ENCODE measurements at places on chromosomes 3 and 15. TPM values are rescaled to one million over a fixed set of nuclear protein-coding genes. Genes with fewer than 3 reads are reported as not detected.

CFAP100 gene
- not detected for total RNA-seq

RASSF1 gene
- 13.0 TPM for total RNA-seq

TGFBR2 gene
- total RNA-seq = 51.8 TPM

SPRED1 gene
- total RNA-seq = 4.2 TPM

ROPN1 gene
- not detected for total RNA-seq

ZNF639 gene
- 22.9 TPM for total RNA-seq

FAM81A gene
- total RNA-seq = 0.34 TPM

ATP10A gene
- 0.51 TPM for total RNA-seq

CCR9 gene
- not detected for total RNA-seq

APBA2 gene
- total RNA-seq = 0.19 TPM

DNA sequence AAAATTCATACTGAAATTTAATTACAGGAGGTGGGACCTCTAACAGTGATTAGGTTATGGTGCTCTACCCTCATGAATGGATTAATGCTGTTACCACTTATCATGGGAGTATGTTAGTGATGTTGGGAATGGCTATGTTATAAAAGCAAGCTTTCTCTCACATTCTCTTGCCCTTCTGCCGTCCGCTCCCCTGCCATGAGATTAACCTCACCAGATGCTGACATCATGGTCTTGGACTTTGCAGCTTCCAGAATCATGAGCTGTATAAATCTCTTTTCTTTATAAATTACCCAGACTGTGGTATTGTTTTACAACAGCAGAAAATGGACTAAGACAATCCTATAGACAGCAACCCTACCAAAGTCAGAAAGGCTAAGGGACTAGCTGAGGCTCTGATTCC, 884.8 kb downstream of the FHIT start:
- DNase-seq = no peak

DNA sequence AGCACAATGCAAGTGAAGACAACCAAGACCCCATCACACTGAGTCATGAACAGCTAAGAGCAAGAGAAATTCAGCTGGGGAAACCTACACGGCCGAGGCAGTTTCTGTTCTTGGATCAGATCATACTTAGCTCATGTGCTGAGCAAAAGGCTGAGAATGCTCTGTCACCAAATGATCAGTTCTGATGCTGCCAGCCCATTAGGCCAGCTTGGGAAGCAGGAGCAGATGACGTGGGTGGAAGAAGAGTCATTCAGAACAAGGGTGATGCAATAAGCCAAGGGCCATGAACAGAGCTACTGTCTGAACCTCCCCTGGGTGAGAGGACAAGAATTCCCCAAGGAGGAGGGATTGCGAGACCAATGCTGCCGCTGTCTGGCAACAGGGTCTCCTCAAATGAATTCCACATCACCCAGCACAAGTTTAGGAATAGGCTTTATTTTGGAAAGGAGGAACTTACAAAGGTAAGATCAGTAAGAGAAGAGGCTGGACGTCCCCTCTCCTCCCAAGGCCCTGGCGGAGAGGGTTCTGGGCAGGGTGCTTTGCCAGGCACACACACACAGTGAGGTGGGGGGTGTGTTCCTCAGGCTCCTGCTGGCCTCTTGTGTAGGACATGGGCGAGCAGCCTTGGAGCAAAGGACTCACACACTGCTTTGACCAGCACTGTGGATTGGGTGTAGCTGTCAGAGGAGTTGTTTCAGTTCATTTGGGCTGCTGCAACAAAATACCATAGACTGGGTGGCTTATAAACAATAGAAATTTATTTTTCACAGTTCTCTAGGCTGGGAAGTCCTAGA, 65.6 kb upstream of the CTXND1 start:
- DNase-seq = no peak

DNA sequence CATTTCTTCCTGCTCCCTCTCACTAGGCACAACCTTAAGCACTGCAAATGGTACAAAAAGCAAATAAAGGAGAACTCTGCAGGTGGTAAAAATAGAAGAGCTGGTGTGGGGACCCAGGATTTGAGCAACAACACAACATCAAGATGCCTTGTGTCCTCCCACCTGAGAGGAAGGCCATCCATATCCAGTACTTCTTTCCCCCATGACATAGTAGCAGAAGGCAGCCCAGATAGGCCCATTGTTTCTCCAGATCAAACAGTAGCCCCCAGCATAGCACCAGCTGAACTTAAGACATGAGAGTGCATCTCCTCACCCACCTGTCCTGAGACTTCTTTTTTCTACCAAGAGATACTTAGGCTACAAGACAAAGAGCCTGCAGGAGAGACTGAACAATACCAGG, 180.5 kb downstream of the GOLGA6L6 start:
- no peak for DNase-seq

- DNase-seq = no peak
These were observed 40.2 kb downstream of the LRRK1 start for GRCh38 chr15:100959066-100960050.

DNA sequence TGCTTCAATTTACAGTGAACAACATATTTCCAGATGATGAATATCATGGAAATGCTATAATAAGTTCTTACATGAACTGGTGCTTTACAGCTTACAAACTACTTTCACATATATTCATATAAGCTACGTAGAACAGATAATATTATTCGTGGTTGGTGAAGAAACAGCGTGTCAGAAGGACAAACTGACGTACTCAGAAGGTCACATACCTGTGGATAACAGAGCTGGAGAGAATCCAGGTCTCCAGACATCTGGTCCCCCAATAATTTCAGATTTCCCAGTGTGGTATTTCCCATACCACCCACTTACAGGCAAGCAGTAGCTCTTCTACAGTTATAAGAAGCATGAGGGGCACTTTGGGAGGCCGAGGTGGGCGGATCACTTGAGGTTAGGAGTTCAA, 156.6 kb downstream of the PLD1 start:
- no peak for DNase-seq

DNA sequence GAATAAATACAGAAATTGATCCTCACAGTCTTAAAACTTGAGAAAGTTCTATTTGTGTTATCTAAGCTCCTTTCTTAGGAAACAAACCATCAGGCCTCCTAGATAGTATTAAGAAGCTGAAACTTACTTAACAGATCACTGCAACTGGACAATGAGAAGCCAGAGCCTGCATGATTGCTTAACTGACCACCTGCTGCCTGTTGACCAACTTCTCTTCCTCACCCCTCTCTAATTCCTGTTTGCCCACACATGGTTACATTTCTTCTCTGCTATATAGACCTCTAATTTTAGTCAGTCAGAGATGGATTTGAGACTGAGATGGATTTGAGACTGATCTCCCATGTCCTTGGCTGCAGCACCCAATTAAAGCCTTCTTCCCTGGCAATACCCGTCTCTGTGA, 13.5 kb downstream of the CCPG1 start:
- peak; percentile 32 for DNase-seq

- DNase-seq = no peak
These were observed 9.8 kb downstream of the RPL15 start for GRCh38 chr3:23926736-23927135.

DNA sequence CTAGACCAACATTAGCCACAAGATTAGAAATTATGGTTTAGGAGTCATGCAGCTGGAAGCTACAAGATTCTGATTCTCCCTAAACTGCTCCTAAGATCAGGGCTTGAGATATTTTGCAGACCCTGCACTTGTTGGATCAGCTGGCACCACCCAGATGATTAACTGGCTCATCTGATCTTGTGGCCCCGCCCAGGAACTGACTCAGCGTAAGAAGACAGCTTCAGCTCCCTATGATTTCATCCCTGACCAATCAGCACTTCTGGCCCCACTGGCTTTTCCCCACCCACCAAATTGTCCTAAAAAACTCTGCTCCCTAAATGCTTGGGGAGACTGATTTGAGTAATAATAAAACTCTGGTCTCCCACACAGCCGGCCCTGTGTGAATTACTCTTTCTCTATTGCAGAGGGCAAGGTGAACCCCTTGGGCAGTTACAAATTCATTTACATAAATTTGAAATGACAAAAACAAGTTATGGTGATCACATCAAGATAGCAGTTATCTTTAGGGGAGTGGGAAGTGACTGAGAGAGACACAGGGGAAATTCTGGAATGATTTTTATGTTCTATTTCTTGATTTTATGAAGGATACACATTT, 76.5 kb downstream of the CD200R1L start:
- peak; percentile 52 for DNase-seq

- no peak for DNase-seq
These were observed 219.3 kb upstream of the CTNNB1 start for GRCh38 chr3:40979962-40980361.

DNA sequence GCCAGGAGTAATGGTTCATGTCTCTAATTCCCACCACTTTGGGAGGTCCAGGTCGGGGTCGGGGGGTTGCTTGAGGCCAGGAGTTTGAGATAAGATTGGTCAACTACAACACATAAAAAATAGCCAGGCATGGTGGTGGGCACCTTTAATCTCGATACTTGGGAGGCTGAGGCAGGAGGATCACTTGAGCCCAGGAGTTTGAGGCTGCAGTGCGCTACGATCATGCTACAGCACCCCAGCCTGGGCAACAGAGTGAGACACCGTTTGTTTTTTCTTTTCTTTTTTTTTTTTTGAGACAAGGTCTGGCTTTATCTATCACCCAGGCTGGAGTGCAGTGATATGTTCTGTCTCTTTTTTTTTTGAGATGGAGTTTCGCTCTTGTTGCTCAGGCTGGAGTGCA, 1.3 kb upstream of the VPS33B start:
- DNase-seq = no peak

GRCh38 chr15:53836618-53837017, 77.2 kb upstream of the WDR72 start:
- DNase-seq = no peak

DNA sequence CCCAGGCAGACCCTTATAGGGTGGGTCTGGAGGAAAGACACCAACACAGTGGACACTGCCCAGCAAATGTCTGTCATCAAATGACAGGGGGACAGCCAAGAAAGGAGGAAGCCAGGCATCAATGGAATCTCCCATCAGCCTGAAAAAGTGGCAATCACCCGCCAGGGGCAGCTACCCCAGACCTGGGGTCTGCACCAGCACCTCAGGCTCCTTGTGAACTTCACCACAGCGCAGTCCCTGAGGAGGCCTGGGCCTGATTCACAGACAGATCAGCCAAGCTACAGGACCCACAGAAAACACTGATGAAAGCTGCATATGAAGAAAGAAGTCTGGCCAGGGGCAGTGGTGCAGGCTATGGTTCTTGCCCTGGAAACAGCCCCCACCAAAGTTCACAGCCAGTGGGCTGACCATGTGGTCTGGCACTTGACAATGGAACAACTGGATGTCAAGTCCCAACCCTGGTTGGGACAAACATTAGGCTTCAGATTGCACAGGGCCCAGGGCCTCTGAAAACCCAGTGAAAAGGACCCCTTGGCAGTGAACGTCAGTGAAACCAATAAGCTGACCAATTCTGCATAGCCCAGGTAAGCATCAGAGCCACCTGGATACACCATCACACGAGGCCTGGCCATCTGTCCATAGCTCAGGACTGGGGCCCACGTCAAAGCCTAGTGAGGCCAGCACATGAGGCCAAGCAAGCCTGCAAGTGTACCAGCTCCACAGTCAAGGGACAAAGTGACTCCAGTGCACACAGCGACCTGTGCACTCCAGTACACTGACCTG, 29.1 kb downstream of the ALS2CL start:
- DNase-seq = peak; percentile 45

DNA sequence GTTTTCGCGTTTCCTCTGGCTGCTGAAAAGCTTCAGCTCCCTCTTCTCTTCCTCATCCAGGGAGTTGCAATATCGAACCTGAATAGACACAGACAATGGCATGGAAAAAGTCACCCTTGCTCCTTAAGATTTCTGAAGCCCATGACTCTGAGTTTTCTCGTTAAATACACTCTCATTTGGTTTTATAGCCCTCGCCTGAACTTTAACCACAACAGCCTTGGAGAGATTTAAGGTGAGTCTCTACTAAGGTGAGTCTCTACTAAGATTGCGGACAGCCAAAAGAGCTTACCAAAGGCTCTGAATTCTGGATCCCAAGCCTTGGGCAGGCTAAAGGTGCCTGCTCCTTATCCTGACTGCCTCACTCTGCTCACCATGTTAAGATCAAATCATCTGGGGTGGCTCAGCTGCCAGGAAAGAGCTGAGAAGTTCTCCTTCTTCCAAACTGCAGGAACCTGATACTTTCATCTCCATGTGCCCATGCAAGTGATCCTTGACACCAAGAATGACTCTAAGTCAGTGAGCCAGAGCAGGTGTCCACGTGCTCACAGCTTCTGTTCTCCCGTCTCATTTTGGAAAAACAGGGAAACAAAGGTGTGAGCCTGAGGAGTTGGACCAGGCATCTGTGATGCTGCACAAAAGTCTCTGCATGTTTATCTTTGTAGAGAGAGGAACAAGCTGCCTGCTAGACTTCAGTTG, 65.1 kb downstream of the PRICKLE2 start:
- no peak for DNase-seq

DNA sequence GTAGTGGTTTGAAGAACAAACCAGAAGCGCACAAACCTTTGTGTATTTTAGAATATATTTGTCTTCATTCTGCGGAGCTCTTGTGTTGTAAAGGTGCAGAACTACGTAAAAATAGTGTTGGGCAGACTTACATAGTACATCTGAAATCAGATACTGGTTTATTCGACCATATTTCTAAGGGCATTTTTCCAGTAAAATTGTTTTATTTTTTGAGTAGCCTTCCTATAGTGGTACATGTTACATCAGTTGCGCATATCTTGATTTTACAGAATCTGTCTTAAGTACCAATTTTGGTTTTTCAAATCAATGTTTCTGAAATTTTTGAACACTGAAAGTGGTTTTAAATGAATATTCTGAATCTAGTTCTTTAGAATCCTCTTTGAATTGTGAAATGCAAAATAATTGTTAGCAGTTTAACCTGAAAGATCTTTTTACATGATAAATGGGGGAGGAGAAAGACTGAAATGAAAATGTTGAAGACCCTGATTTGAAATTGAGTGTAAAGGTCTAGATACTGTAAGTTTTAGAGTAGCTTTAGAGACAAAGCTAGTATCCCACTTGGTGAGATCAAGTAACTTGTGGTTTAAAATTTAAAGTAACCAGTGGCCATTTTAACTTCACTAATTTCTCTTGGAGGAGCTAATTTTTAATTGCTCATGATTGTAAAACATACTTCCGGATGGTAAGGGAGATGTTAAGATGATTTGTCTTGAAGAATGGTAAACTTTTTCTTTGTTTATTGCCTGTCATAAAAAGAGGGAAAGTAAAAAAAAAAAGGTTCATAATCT, 15.5 kb upstream of the CHD2 start:
- no peak for DNase-seq

GRCh38 chr3:132549890-132550578, 47.0 kb upstream of the ACKR4 start:
- no peak for DNase-seq

GRCh38 chr3:188486126-188486525, 332.2 kb downstream of the LPP start:
- DNase-seq = no peak

All from psoas muscle (tissue), 8 donors.